ENCODE measurements at places on chromosomes 16 and 17.

GRCh38 chr16:9327253-9327652 is 235.8 kb downstream of the HAPSTR1 start:
- DNase-seq, result no peak

- no peak for DNase-seq
Observed at GRCh38 chr16:4077174-4077649, 39.0 kb downstream of the ADCY9 start.

GRCh38 chr17:57552114-57552624 is 192.9 kb downstream of the CCDC182 start:
- no peak for DNase-seq

DNA sequence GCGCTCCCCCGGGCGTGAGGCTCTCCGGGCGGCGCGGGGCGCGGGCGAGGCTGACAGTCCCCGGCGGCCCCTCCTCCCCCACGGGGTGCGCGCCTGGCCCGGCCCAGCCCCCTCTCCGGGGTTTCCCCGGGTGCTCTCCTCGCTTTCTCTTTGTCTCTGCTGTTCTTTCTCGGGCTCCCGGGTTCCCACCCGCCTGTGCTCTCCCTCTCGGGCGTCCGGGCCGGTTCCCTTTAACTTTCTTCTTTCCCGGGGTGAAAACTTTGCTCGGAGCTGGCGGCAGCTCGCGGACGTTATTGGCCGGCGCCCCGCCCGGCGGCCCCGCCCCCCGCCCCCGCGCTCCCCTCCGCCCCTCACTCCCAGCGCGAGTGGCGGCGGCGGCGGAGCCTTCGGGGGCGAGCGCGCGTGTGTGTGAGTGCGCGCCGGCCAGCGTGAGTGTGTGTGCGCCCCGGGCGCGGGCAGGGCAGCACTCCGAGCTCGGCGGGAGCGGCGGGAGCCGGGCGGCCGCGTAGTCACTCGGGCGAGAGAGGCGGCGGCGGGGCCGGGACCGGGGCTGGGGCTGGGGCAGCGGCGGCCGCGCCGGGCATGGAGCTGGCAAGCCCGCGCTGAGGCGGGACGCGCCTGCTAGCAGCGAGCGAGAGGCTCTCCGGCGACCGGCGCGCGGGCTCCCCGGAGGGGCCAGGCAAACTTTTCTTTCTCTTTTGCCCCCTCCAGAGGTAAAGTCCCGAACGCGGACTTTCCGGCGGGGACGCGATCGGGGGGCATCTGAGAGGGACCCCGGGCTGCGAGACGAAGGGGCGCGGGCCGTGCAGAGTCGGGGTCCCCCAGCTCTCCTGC is at the start of gene NTN1:
Gene NTN1 (plus strand): TSS at position 353 of the 834 bp plus-strand sequence. CDS start 864 bp downstream, outside the sequence.
- no peak for DNase-seq

DNA sequence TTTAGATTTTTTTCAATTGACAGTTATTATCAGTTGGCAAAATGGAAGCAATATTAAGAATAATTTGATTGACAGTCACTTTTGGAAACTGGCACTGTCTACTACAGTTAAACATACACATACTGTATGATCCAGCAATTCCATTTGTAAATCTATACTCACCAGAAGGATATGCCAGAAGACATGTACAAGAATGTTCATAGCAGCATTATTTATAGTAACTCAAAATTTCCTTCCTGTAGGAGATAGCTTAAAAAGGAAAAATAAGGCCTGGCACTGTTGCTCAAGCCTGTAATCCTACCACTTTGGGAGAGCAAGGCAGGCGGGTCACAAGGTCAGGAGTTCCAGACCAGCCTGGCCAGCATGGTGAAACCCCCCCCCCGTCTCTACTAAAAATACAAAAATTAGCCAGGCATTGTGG is 89.3 kb downstream of the VMP1 start:
- no peak for DNase-seq

- DNase-seq, result no peak
Observed at GRCh38 chr16:67608364-67608763, 36.6 kb upstream of the CARMIL2 start.

GRCh38 chr16:79598063-79598347 is 2.5 kb downstream of the MAF start:
- no peak for DNase-seq

DNA sequence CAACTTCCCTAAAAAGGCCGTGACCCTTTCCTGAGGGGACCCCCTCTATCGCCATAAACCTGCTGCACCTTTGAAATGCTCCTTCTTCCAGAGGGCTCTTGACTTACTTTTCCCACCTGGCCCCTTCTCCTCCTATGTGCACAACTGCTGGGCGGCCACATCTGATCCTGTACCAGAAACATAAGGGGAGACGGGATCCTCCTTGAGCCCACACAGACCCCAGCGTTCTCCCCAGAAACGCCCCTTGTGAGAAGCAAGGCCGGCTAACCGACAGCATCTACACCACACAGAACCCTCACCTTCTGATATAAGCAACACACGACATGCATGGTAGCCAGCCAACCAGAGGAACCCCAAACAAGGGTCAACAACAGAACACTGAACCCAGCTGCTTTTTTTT is 14.2 kb upstream of the MNT start:
- no peak for DNase-seq

GRCh38 chr17:2390199-2390836 is 10.5 kb downstream of the MNT start:
- DNase-seq, result no peak

- DNase-seq, result no peak
Observed at GRCh38 chr16:49703483-49703882, 152.4 kb downstream of the ZNF423 start.

GRCh38 chr16:10688291-10688690 is 6.4 kb downstream of the TEKT5 start:
- DNase-seq, result no peak

GRCh38 chr16:11686713-11687380 is 18.6 kb downstream of the SNN start:
- DNase-seq, result no peak

- DNase-seq, result no peak
Observed at GRCh38 chr16:19294156-19294649, 8.7 kb downstream of the CLEC19A start.

DNA sequence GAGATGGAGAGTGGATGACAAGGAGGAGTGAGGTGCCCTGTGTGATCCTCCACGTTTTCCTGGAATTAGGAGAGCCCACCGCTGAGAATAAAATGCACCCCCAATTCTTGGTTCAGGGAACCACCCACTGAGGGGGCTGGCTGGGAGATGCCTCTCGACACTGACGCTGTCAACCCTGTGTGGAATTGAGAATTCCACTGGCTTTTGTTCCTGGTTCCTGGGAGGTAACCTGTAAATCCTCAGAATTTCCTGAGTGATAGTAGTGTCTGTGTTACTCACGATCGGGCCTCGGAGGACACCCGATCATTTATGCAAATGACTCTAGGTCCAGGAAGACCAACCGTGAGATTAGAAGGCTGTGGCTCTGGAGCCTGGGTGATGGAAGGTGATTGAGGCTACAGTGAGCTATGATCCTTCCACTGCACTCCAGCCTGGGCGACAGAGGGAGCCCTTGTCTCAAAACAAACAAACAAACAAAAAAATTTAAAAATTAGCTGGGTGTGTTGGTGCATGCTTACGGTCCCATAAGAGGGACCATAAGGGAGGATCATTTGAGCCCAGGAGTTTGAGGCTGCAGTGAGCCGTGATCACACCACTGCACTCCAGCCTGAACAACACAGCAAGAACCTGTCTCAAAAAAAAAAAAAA is 11.7 kb upstream of the PRPSAP1 start:
- DNase-seq, result no peak

- DNase-seq, result no peak
Observed at GRCh38 chr16:22782314-22782713, 31.6 kb upstream of the HS3ST2 start.

DNA sequence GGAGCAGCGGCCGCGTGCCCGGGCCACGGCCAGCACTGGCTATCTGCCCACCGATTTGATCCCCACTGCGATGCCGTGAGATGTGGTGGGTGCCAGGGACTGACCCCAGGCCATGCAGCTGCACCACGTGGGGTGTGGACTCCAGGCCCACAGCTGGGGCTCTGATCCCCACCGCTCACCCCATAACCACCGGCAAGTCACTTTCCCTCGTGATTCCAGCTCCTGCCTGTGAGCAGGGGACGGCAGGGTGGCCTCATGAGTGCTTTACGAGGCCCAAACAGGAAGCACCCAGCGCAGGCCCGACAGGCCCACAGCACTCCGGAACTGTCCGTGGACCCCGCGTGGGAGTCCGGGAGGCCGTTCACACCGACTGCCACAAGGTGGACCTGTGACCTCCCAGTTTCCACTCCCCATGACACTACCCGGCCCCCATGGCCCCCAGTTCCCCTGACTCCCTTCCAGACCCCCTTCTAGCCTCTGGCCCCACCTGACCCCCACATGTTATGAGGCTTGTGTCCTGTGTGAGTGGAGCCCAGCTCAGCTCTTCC is 616 bp downstream of the PTX4 start:
- DNase-seq, result no peak

- no peak for DNase-seq
Observed at GRCh38 chr16:70682239-70683145, 3.4 kb downstream of the MTSS2 start.

GRCh38 chr17:76734080-76734840 is 2.9 kb downstream of the SRSF2 start:
- no peak for DNase-seq

- no peak for DNase-seq
Observed at GRCh38 chr17:80125656-80126448, 21.1 kb downstream of the EIF4A3 start.

DNA sequence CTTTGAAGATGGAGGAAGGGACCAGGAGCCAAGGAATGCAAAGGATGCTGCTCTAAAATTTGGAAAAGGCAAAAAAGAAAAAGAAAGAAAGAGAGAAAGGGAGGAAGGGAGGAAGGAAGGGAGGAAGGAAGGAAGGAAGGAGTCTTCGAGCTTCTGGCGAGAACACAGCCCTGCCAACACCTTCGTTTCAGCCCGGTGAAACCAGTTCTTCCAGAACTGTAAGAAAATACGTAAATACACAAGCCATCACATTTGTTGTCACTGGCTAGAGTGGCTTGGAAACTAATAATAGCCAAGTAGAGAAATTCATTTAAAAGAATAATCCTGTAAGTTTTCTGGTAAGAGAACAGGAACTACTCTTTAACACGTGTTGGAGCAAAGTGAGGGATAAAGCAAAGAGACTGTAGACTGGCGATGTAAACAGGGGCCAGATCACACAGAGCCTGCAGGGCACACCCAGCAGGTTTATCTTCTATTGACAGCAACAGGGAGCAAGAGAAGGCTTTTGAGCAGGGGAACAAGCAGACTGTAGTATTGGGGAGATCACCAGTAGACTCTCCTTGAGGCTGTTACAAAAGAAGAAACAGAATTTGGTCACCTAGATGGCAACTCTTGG is 188.7 kb upstream of the MPHOSPH6 start:
- DNase-seq, result no peak

DNA sequence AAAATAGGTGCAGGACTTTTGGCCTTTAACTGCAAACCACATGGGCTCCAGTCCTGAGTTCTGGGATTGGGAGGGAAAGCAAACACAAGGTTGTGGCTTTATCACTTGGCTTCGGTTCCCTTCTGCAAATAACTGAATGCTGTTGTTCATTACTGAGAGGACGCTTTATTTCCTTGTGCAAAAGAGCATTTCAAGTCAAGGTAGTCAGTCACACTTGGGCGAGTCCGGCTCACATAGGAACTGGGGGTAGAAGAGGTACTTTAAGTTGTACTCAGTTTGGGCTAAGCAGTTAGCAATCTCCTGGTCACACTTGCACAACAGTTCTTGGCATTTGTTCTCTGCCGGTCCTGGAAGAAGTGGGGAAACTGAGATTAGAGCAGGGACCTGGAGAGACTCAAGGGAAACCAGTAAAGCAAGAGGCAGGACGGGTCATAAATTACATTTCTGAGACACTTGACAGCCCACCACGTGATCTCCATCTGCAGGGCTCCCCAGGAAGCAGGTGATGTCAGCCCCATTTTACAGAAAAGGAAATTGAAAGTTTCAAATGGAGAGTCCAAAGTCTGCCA is 21.6 kb downstream of the PLA2G10 start:
- no peak for DNase-seq

DNA sequence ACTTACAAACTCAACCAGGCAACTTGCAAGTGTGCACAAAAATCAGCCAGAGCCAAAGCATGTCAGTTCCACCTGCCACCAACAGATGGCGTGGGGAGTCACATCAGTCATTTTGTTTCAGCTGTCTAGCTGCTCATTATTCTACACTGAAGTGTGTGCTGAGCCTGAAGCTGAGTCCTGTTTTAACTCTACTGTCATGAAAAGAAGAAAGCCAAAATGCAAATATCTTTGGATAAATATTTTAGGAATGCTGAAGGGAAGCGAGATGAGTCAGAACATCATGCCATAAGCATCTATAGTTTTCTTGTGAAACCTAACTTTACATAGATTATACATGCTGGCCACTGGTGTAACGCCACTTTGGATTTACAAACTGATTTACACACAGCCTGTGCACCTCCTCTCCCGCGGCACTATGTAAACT is 172.6 kb downstream of the CDK5R1 start:
- DNase-seq, result peak; percentile 26

GRCh38 chr17:57545731-57546342 is 199.3 kb downstream of the CCDC182 start:
- DNase-seq, result no peak

- DNase-seq, result peak; percentile 60
Observed at GRCh38 chr17:74368341-74369081, 1.2 kb downstream of the GPR142 start.

DNA sequence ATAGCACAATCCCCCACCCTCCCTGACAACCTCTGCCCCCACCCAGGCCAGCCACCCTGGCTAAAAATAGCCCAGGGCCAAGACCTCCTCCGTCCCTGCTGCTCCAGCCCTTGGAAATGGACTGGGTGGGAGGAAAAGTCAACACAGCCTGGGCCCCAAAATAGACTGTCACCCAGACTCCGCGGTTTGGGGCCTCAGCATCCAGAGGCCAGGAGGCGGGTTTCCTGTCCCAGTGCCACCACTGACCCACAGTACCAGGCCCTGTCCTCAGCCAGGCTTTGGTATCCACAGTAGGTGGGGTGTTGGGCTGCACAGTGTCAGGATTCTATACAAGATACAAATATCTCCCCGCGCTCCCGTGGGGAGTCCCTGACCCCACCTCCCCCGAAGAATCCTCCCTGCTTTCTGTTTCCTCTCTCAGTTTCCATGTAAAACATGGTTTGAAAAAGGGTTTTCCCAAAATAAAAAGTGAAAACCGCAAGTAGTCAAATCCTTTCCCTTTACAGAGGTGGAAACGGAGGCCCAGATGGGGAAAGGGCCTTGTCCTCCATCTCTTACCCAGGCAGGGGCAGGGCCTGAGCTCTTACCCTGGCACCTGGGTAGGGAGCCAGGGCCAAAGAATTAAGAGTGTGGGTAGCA is 20.1 kb downstream of the CPNE2 start:
- no peak for DNase-seq

DNA sequence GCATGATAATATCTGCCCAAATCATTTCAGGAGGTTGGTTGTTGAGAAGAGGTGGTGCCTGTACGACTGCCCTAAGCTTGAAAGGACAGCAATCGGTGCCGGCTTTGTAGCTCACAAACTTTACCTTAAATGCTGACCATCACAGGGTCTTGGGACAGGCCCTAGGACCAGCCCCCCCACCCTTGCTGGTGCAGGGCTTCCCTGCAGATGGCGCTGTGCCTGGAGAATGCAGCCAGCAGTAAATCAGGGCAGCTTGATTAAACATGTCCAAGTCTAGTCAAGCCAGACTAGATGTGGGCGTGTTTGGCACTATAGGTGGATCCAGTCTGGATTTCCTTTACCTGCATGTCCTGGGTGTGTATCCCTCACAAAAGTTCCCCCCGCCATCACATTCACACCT is 135.5 kb upstream of the CRHR1 start:
- DNase-seq, result no peak

All from activated T-helper 1 cell treated with anti-CD3 and anti-CD28 coated beads, Interleukin-2, amount 50 U/mL, for 16 hours (primary cell).